ENCODE measurements at places on chromosomes 1 and 21.

- peak; percentile 85 for ATAC-seq
These were observed 90.7 kb downstream of the ARHGEF10L start for GRCh38 chr1:17630048-17630830.

- no peak for ATAC-seq
These were observed 27.8 kb upstream of the ZBTB21 start for GRCh38 chr21:42037943-42038342.

DNA sequence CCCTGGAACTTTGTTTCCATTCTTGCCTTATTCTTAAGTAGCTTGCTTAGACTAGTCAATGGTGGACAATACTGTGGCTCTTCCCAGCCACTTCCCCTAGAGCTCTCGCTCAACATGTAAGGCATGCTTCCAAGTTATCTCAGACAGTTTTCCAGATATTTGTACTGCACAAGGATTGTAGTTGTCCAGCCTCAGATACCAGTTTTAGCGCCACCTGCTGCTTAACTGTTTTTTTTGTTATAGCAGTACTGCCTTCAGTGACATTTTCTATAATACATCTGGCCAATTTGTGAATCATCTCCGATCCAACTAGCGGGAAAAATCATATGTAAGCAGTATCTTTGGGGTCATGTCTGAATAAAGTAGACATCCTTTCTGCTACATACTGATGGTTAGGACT lies 346.7 kb upstream of the ADGRL4 start:
- no peak for ATAC-seq

- ATAC-seq = no peak
These were observed 166.0 kb upstream of the C8B start for GRCh38 chr1:57131701-57132394.

GRCh38 chr1:7941437-7941793 lies 776 bp upstream of the TNFRSF9 start:
- ATAC-seq = no peak

GRCh38 chr21:46057111-46057709 lies 40.7 kb upstream of the COL6A2 start:
- ATAC-seq = no peak

- no peak for ATAC-seq
These were observed 120.8 kb downstream of the GPR52 start for GRCh38 chr1:174568551-174568950.

DNA sequence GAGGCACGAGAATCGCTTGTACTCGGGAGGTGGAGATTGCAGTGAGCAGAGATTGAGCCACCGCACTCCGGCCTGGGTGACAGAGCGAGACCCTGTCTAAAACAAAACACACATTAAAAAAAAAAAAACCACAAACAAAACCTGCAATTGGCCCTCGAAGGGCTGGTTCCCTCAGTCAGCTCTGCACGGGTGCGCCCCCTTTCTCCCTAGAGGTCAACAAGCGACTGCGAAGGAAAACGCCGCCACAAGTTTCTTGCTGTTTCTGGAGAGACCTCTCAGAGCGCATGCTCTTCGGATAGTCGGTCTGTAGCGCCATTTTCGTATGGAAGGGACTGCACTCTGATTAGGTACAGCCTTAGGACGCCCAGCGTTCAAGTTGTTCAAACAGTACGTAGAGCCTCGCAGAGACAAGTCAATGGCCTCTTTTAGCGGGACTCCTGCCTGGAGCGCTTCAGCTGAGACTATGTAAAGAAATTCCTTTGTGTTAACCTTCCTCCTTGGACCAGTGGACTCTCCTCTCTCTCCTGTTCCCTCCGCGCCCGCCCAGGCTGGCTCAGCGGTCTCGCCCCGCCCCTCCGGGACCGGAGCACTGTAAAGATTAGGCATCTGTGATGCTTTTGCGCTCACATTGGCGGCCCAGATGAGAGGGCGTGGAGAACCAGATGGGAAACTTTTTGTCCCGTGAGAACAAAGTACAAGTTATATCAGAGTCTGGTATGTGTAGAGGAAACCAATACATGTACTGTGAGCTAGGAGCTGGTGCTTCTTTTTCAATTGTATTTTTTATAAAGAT lies 1.0 kb upstream of the CDC14A start:
- peak; percentile 77 for ATAC-seq

- peak; percentile 54 for ATAC-seq
These were observed 65.5 kb upstream of the PALMD start for GRCh38 chr1:99580451-99580850.

DNA sequence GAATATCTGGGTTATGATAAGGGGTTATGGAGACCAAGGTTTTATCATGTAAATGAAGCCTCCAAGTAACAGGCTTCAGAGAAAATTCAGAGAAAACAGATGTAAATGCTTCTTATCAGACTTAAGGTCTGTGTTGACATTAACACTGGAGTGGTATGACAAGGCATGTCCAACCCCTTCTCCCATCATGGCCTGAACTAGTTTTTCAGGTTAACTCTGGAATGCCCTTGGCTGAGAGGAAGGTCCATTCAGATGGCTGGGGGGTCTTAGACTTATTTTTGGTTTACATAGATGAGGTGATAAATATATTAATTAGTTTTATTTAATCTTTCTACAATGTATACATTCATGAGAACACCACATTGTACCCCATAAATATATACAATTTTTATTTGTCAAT lies 399.6 kb downstream of the TBX15 start:
- no peak for ATAC-seq
